ENCODE measurements at places on chromosomes 4 and X.

DNA sequence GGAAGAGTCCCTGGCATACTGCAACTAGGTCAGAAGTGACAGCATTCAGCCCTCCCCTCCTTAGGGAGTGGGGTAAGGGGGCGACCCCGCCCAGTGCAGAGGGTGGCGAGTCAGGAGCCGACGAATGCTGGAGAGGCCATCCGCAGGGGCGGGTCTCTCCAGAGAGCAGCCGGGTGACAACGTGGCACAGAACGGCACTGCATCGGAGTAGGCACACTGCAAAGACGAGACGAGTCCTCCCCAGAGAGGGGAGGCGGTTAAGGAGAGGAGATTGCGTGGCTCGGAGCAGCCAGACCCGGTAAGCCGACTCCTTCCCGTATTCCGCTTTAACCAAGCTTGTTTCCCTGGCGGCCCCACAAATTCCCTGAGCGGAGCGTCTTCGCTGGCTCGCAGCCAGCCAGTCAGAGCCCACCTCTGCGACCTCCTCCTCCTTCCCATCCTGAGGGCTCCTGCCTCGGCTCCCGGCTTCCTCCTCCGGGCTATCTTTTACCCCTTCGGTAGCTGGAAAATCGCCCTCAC lies 54.9 kb downstream of the LINC00632 start:
- DNase-seq: no peak

- DNase-seq: peak; percentile 46
Measured at GRCh38 chrX:10620121-10620699, at the start of gene MID1. Gene MID1, minus strand, starts transcription at chrX:10620585. Its CDS starts 53,038 bp downstream, at chrX:10567547.

DNA sequence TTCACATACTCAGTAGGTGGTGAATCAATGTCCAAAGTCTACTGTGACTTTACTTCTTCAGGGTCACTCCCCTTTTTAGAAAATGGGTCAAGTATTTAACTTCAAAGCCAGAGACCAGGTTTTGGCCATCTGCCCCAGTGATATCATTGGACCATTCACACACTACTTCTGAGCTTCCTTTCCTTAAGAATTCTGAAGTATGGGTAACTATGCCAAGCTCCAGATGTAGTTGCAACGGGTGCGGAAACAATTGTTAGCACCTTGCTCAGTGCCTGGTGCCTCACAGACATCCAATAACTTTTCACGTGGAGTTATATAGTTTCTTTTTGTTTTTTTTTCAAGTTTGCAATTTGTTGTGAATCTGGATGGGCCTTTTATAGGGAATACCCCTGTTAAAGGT lies 62.6 kb downstream of the TTC29 start:
- no peak for DNase-seq

DNA sequence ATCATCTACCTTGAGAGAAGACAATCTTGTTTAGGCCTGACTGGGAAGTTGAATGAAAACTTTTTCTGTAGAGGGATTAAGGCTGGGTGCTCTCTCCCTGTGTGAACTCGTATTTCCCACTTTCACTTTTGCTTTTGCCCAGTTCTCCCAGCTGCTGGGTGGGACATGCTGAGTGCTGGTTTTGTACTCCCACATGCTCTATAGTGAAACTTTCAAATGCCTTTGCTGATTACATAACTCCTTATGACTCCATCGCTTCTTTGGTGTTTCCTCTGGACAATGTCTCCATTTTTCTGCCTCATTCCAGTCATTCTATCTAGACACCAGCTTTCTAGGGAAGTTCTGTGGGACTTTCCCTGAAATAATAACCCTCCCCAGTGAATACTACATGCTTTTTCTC lies 100.5 kb downstream of the CLNK start:
- no peak for DNase-seq

DNA sequence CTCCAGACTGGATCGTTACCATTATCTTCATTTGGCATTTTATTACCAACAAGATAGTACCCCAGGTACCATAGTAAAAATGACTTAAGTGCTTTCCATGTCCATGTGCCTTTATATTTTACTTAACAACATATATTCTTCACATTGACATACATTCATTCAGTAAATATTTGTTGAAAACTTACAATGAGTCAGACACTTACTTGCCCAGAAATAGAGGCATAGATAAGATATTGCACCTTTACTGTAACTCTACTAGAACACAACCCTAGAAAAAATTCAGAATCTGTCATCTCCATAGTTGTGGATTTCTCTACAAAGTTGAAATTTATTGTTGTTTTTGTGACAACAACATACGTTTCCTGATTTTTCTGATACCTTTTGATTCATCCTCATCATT lies 640.6 kb downstream of the RPA4 start:
- no peak for DNase-seq

DNA sequence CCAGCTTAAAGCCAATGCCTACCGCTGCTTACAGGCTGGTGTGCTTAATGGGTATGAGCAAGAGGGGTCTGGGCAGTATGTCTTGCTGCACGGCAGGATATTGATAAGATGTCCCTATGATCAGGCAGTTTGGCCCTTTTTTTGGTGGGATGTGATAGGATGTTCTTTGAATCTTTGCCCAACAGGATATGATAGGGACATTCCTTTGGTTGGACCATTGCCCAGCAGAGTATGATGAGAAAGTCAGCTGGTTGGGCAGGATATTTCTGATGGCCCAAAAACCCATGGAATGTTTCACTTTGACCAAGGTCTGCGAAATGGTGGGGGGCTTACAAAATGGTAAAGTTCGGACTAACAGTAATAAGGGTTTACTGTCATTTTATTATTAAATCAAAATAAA lies 1060.6 kb downstream of the STIM2 start:
- DNase-seq: no peak
